ENCODE measurements at places on chromosomes 5 and 9. TPM values are rescaled to one million over a fixed set of nuclear protein-coding genes. Genes with fewer than 3 reads are reported as not detected.

- no peak for DNase-seq
Measured at GRCh38 chr5:14068136-14068535, 75.0 kb upstream of the TRIO start.

GRCh38 chr5:141647851-141648250 lies 3.4 kb downstream of the FCHSD1 start:
- DNase-seq: no peak

The SCGB3A1 gene
- 2.0 TPM for total RNA-seq

DNA sequence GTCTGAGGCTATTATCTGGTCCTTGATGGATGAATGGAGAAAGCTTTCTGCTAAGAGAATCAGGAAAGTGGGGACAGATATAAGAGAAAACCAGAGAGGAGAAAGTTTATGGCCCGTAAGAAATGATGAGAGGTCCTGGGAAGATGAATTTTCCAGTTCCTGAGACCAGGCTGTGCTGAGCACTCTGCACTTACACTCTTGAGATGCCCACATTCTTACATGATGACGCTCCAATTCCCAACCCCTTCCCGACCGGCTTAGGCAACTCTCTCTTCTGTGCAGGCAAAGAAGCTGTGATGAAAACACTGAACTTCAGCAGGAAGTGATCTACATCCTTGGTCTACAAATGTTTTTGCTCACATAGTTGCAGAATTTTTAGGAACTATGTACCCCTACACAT lies 417.0 kb downstream of the ARHGEF28 start:
- DNase-seq: no peak

The SYK gene
- 41.1 TPM for total RNA-seq

The TEK gene
- total RNA-seq: 1.7 TPM

GRCh38 chr9:124392871-124393460 lies 22.3 kb downstream of the PSMB7 start:
- no peak for DNase-seq

DNA sequence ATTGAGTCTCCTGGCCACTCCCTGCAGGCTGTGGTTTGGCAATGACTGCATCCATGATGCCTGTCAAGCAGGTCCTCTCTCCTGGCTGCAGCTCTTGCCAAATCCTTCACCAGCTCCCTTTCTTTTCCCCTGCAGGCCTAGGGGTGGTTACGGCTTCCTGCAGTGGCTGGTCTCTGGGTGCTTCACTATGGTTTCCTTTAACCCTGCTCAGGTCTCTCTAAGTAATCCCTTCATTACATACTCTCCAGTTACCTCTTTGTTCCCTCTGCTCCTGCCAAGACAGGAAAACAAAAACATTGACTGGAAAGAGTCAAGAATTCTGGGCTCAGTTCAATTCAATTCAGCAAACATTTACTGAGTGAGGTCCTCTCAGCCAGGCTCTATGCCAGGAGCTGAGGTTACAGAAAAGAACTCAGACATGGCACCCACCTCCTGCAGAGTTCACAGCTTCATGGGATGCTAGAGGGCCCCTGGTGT lies 19.8 kb upstream of the PTPN3 start:
- peak; percentile 51 for DNase-seq

- no peak for DNase-seq
Measured at GRCh38 chr5:110956913-110957813, 114.3 kb upstream of the TSLP start.

The CSF2 gene
- total RNA-seq: 0.19 TPM

The NHP2 gene
- 34.6 TPM for total RNA-seq

DNA sequence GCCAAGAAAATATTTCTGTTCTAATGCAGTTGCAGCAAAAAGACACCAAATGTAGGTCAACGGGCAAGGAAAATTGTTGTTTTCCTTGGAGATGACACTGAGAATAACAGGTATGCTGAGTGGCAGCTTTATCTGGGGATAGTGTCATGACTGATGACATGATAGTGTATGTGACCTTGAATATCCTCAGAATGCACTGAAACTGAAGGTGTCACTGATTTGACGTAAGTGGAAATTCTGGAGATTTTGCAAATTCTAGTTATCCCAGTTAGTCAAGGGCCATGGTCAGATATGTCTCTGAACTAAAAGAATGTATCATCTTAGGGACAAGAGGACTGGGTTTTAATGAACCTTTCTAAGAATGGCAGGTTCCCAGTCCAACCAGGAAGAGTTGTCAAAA lies 138.0 kb upstream of the C9orf72 start:
- no peak for DNase-seq

- no peak for DNase-seq
Measured at GRCh38 chr5:110257971-110258370, 468.5 kb downstream of the TMEM232 start.

DNA sequence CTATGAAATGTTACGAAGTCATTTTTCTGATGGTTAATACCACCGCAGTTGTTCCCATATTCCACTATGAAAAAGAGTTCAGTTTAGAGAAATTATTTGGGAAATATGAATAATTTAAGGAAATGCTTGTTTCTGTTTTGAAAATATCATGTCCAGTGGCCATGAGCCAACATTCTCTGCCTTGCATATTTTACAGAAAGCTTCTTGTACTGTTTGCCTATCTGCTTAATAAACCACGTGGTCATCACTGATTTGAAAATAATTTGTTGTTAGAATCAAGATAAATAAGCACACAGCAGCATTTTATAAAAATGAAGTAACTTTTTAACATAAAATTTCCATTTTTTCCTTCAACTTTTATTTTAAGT lies 381.5 kb upstream of the CDH18 start:
- DNase-seq: no peak

- DNase-seq: no peak
Measured at GRCh38 chr5:163889369-163889768, 383.9 kb downstream of the MAT2B start.

The LRRC70 gene
- total RNA-seq: 0.23 TPM

The CAPSL gene
- total RNA-seq: not detected

DNA sequence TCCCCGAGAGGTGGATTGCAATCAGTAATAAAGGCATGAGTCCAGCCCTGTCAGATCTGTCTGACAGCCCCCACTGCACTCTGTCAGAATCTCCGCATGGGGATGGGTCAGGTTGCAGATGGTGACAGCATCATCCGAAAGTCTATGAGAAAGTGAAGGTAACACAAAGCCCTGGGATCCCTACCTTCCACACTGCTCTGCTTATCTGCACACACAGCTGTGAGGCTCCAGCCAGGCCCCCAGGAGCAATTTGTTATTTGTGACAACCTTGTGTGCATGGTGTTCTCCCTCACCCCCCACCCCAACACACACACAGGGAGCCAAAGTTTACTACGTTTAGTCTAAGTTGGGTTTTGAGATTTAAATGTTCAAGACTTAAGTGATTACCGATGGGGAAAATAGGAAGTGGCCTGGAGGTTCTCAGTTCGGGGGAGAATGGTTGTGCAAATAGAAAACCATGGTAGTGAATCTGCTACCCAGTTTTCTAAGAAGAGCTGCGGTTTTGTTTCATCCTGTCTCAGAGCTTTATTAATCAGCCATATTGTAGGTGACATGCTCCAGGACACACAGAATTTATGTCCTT lies 92.7 kb downstream of the SV2C start:
- no peak for DNase-seq

- DNase-seq: no peak
Measured at GRCh38 chr5:75053054-75053303, 621 bp upstream of the GCNT4 start.

DNA sequence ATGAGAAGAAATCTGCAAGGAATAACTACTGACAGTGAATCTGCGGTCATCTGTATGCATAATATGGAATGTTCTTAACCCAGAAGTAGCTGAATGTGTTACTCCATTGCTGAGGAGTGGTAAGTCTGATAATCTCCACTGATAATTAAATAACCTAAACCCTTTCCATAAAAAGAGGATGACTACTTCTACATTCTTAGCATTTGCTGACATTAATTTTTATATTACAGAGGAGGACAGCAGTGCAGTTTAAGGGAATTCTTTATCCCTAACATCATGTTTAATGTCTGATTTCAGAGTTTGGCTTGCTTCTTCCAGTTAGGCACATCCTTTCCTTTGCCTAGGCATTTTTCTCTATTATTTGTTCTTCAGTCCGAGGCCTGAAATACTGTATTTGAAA lies 52.2 kb downstream of the CDC42SE2 start:
- DNase-seq: no peak

GRCh38 chr9:122780026-122780425 lies 8.7 kb upstream of the OR5C1 start:
- DNase-seq: no peak
